Kidney (tissue), 22 donors: ENCODE measurements at places on chromosomes 5 and 9. TPM values are rescaled to one million over a fixed set of nuclear protein-coding genes. Genes with fewer than 3 reads are reported as not detected.
A peak's percentile ranks its signal among the peaks of the same experiment; 100 is the strongest.

DNA sequence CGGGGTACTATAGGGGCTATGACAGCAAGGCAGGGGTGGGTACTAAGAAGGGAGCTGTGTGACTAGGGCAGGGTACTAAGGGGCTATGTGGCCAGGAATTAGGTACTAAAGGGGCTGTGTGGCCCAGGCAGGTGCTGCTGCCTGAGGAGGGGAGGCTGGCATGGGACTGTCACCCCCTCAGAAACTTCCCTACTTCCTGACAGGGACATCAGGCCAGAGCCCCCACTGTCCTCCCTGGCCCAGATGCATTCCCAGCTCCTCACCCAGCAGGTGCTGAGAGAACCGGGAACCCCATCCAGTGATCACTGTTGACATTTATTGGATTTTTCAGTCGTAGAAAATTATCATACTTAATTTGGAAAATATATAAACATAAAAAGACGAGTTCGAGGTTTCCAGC lies 26.6 kb downstream of the IRX2 start:
- no peak for DNase-seq

GRCh38 chr9:79104951-79105350 lies 466.8 kb upstream of the TLE4 start:
- DNase-seq, result no peak

DNA sequence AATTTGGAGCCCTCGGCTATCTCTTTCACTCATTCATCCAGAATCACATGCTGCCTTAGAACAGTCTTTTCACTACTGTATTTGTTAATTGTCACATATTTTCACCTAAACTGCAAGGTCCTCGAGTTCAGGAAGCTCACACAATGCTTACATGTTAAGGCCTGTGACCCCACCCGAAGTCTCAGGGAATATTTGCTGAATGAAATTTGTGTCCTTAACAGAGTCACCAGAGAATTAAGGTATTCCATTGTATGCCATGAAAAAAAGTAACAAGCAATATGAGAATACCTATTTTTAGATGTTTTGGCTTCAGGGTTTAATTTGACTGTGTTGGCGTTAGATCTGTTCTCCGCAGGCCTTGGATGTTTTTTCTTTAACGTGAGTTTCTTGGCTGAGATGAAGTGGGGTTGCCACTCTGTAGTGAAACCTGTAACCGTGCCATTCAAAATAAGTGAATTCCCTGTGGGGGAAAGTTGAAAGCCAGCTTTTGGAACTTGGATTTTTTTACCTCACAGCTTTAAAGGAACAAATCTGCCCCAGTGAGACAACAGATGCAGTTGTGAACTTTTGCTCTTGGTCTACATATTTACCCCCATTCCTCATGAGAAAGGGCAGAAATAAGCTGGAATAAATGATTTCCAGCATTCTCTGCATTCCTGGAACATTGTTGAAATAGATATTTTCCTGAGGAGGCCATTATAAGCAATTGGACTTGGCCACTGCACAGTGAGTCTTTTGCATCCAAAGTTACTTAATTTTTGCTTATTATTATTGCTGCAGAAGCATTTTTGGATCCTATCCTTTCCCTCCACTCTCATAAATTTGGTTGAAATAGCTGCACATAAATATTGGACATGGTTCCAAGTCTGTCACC lies 35.9 kb upstream of the FBP1 start:
- no peak for DNase-seq

DNA sequence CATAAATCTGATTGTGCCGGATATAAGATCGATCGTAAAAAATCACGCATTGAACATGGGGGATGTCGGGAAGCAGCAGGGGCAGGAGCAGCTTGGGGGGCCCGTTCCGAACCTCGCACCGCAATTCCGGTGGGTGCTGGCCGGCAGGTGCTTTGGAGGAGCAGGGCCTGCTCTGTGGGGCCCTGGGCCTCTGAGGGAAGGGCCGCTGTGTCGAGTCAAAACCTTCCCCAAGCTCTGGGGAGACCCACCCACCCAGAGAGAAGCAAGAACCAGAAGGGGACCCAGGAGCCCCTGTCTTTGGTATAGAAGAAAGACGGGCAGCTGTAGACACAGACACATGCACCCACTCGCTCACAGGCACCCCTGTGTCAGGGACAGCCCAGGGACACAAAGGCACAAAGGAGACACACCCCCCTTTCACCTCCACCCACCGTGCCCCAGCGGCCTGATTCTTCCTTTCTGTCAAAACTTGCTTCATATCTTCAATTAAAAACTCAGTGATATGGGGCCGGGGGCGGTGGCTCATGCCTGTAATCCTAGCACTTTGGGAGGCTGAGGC lies 49.4 kb upstream of the ZBTB43 start:
- no peak for DNase-seq

DNA sequence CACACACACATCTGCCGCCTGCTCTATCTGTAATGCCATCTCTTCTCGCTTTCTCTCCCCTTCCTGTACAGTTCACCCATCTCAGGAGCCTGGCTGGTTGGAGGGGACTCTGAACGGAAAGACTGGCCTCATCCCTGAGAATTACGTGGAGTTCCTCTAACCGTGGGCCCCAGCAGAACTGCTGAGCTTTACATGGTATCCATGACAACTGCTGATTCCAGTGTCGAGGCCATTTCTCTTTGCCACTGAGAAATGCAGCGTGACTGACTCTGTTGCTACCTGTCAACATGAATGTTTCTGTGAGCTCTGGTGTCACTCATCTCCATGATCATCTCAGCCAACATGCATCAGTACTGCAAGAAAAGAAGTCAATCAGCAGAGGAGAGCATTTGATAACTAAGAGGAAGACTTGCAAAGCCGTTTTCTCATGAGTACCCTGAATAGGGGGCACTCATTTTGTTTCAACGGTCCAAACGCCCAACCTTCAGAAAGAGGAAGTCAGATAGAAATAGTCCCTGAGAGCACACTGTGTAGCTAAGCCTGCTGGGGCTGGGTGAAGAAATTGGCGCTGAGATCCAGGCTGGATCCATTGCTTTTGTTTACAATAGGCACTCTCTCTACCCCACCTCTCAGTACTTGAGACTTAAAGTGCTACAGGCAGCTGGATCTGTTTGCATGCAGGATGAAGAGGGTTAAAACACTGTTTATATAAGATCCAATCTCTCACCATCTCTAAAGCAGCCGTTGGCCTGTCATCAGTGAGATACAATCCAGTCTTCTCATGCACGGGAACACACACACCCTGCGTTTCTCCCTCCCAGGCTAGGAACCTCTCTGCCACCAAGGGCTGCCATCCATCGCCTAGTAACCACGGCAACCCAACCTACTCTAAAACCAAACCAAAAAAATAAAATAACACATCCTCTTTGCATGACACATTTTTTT lies 180.9 kb downstream of the NR3C1 start:
- DNase-seq, result peak; percentile 67

DNA sequence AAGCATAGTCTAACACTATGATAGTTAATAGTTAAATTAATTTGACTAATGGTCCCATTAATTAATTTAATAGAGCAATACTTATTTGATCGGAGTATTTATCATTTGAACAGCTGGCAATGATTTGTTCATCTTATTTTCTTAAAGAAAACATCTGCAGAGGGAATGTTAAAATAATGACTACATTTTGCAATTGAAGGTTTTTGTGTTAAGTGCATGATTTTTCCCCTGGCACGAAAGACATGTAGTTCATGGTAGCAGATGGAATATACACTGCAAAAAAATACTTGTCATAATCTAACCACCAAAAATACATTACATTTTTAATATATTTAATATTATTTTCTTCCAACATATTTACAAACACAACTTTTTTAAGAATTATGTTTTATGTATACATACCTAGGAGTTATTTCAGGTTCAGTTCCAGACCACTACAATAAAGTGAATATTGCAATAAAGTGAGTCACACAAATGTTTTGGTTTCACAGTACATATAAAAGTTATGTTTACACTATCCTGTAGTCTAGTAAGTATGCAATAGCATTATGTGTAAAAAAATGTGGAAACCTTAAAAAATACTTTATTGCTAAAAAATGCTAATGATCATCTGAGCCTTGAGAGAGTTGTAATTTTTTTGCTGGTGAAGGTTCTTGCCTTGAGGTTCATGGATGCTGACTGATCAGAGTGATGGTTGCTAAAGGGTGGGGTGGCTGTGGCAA lies 292.6 kb upstream of the DAB2 start:
- no peak for DNase-seq

- peak; percentile 49 for DNase-seq
These were observed 2.5 kb downstream of the EGFL7 start for GRCh38 chr9:136665111-136665703.

DNA sequence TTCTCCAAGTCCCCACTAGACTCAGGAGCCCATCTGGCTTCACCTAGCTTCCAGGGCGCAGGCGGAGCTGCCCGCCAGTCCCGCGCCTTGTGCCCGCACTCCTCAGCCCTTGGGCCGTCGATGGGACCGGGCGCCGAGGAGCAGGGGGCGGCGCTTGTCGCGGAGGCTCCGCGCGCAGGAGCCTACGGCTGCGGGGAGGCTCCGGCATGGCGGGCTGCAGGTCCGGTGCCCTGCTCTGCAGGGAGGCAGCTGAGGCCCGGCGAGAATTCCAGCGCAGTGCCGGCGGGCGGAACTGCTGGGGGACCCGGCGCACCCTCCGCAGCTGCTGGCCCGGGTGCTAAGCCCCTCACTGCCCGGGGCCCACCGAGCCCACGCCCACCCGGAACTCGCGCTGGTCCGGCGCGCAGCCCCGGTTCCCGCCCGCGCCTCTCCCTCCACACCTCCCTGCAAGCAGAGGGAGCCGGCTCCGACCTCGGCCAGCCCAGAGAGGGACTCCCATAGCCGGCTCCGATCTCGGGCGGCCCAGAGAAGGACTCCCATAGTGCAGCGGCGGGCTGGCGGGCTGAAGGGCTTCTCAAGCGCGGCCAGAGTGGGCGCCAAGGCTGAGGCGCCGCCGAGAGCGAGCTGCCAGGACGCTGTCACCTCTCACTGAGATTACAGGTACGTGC lies 78.1 kb upstream of the PJA2 start:
- DNase-seq, result no peak

GRCh38 chr9:87718852-87719612 lies 6.9 kb upstream of the CTSL start:
- no peak for DNase-seq

- DNase-seq, result no peak
These were observed 71.5 kb downstream of the ZNF474 start for GRCh38 chr5:122200865-122201264.

DNA sequence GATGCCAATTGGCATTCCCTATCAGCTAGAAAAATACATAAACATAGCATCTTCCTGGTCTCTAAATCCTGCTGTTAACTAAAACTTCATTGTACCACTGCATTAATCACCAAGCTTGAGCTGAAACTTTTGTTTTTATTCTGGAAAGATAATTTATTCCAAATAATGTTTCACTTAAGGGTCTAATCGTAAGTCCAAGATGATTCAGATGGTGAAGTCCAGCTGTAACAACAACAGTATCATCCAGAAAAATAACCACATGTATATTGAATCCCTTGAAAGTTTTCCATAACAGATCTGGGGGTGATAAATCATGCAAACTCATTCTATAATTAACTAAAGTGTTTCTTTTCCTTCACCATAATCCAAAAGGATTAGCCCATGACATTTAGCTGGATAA lies 23.9 kb downstream of the RORB start:
- no peak for DNase-seq

PITX1 gene
- not detected for polyA plus RNA-seq

DNA sequence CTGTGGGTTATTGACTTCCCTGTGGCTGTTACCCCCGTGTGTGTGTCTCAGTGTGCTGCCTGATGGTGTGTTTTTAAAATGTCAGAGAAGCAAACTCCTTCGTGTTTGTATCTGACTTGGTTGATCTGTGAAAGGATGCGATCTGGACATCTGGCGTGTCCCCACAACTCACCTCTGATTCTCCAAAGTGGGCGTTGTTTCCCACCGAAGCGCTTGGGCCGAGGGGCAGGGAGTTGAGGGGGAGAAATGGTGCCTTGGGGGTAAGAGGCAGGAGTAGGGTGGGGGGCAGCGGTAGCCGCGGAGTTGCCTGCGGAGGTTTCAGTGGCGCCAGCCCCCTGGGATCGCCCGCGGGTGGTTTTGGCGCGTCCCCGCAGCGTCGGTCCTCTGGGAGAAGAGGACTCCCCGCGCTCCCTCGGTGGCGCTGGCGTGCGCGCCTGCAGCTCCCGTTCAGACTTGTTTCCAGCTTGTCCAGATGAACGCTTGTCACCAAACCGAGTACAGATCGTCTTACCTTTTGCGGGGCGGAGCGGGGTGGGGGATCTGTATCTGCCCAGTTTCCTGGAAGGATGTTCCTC lies 1.1 kb downstream of the MAST4 start:
- peak; percentile 80 for DNase-seq

IRX4 gene
- polyA plus RNA-seq, result not detected

- DNase-seq, result no peak
These were observed 43.6 kb upstream of the FBXW11 start for GRCh38 chr5:172050080-172050479.

GRCh38 chr9:37534901-37535300 lies 41.3 kb downstream of the FBXO10 start:
- DNase-seq, result no peak

GRCh38 chr5:156456857-156457256 lies 129.9 kb downstream of the SGCD start:
- DNase-seq, result no peak

- no peak for DNase-seq
These were observed 760.2 kb downstream of the TAF11L14 start for GRCh38 chr5:18394443-18394804.

GRCh38 chr5:138662599-138662998 lies 87.4 kb upstream of the HSPA9 start:
- no peak for DNase-seq

DNA sequence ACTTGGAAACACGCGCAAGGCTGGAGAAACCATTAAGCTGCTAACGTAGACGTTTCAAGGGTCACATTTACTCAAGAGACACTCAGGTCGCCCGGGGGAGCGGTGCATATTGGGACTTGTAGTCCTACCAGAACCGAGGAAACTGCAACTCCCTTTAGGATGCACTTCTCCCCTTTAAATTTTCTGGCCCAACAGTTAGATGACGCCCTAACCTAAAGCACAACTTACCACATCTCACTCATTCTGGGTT lies 384 bp upstream of the DMXL1 start:
- DNase-seq, result peak; percentile 92

DOCK8 gene
- 5.0 TPM for polyA plus RNA-seq

DNA sequence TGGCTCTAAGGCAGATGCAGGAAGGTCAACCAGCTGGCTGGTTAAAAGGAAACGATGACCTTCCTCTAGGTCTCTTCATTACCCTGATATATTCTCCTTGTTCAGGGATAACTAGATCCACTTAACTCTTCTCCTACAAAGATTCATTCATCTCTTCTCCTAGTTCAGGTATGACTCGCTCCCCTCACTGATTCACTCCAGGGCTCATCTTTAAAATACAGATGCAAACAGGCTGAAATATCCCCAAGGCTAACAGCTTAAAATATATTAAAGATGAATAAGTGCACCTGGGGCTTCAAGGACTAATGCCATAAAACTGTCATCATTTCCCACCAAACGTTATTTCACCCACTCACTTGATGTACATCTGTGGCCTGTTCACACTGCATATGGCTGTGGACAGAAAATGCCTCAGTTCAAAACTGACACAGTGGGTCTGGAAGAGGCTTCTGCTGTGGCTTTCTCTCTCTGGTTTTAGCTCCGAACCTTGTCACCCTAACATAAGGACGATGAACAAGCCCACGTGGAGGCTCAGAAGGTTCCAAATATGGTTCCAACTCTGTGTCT lies 366.9 kb downstream of the DEPDC1B start:
- DNase-seq, result no peak

ITGA2 gene
- polyA plus RNA-seq, result 4.9 TPM

GRCh38 chr9:14347406-14348122 lies 33.6 kb upstream of the NFIB start:
- peak; percentile 70 for DNase-seq

- DNase-seq, result peak; percentile 39
These were observed 28.4 kb downstream of the PRRC2B start for GRCh38 chr9:131422241-131422792.

PAEP gene
- polyA plus RNA-seq, result not detected

GRCh38 chr9:125904155-125904851 lies 157.1 kb downstream of the PBX3 start:
- DNase-seq, result no peak

CCL28 gene
- polyA plus RNA-seq, result 2.3 TPM
